ENCODE measurements at places on chromosomes 4 and X.
A peak's percentile ranks its signal among the peaks of the same experiment; 100 is the strongest.

DNA sequence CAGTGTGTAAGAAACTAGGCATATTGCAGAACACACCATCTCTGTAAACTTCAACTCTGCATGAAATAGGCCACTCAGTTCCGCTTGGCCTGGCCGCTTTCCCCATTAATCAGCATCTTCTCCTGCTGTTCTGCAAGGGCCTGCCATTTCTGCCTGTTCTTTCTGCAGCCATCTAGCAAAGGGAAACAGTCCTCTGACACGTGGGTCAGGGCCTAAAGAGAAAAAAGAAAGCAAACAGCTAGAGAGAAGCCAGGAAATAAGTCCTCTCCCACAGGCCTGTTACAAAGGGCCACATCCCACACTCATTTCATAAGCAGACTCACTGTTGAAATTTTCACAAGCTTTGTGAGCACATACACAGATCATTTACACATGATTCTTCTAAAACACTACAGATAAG lies 130.1 kb downstream of the PDE5A start:
- no peak for ATAC-seq

- no peak for ATAC-seq
These were observed 60.7 kb downstream of the BLTP1 start for GRCh38 chr4:122212880-122213279.

GRCh38 chr4:13193662-13194061 lies 290.5 kb downstream of the RAB28 start:
- ATAC-seq = no peak

DNA sequence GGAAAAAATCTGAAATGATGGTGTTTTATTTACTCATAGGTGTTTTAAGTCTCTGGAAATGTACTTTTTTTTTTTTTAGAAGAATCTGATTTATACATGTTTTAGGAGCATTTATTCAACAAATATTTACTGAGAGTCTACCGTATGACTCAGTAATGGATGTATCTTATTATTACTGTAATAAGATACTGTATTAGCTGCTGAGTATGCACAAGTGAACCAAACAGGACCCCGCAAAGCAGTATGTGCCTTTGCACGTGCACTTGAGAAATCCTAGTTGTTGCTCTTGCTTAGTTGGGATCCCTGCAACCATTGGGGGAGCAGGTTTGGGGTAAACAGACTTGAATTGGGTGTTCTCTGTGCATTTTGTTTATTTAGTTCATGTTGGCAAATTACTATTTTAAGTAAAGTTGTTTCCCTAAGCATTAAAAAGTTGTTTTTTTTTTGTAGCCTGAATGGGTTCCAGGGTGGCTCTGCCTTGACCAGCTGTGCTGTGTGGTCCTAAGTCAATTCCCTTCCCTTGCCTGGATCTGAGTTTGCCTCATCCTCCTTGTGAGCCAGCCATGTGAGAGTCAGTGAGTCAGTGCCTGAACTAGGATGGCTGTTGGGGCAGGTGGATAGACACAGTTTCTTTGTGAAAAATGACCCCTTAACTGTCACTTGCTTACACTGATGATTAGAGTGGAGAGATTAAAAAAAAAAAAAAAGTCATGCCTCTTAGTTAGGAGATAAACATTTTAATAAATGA lies 27.7 kb downstream of the DCUN1D4 start:
- no peak for ATAC-seq

DNA sequence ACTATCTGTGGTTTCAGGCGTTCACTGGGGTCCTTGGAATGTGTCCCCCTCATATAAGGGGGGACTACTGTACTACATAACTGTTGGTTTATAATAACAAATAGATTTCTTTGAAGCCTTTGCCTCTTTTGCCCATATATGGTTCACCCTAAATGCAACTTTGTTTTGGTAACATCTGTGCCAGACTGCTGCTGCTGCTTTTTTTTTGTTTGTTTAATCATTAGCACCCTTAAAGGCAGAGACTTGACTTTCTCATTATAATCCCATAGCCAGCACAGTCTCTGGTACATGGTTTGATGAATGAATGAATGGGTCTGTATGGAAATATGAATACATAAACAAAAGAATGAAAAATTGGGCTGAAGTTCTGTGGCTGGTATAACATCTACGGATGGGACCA lies 80.2 kb upstream of the LHFPL1 start:
- ATAC-seq = no peak

DNA sequence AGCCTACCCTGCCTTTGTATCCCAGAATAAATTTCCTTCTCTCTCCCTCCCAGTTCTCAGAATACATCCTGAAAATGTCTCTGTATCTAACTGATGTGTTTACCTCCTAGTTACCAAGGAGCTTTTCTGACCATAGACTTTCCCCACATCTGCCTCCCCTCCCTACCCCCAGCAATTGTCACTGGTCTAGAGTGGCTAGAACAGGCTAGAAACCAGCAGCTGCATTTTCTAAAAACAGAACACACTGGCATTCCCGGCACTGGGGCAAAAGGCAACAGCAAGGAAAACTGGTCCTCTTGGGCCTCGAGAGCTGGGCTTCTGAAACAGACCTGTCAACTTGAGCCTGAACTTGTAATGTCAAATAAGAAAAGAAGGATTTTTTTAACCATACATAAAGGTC lies 16.4 kb downstream of the TASL start:
- ATAC-seq = no peak

DNA sequence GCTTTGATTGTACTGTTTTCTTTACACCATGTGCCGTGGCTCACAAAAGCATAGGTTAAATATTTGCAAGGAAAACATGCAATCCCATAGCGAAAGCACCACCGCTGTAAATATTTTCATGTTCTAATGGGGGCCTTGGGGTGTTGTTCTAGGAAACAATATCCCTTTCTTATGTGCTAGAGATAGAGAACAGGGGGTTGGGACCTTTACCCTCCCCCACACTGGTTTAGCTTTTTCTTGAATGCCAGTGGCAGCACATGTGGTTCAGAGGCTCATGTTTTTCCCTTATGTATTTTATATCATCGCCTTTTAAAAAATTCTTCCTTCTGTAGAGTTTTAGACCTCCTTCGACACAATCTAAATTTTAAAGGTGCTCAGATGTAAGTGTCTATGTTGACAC lies 422.6 kb upstream of the TENM3 start:
- no peak for ATAC-seq

GRCh38 chrX:40938423-40938822 lies 146.8 kb upstream of the USP9X start:
- no peak for ATAC-seq

DNA sequence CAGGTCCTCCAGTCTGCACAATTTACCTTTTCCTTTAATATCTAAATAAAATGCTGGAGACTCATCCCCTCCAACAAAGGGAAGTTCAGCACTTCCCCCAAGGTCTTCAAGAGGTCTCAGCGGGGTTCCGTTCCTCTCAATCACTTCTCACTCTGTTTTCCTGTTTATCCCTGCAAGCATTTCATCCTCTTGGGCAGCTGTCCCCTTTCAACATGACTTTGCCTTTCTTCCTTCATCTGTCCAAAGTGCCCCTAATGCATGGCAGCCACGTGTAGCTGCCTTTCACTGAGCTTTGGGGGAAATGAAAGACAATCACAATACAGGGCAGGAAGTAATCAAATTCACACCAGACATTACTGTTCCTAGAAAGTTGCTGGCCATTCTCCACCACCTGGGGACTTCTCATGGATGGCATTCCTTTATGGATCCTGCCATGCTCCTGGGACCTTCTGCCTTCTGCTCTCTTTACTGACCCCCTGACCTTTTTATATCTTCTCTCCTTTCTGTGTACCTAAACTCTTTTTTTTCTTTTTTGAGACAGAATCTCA lies 79.7 kb upstream of the USP9X start:
- ATAC-seq = no peak

DNA sequence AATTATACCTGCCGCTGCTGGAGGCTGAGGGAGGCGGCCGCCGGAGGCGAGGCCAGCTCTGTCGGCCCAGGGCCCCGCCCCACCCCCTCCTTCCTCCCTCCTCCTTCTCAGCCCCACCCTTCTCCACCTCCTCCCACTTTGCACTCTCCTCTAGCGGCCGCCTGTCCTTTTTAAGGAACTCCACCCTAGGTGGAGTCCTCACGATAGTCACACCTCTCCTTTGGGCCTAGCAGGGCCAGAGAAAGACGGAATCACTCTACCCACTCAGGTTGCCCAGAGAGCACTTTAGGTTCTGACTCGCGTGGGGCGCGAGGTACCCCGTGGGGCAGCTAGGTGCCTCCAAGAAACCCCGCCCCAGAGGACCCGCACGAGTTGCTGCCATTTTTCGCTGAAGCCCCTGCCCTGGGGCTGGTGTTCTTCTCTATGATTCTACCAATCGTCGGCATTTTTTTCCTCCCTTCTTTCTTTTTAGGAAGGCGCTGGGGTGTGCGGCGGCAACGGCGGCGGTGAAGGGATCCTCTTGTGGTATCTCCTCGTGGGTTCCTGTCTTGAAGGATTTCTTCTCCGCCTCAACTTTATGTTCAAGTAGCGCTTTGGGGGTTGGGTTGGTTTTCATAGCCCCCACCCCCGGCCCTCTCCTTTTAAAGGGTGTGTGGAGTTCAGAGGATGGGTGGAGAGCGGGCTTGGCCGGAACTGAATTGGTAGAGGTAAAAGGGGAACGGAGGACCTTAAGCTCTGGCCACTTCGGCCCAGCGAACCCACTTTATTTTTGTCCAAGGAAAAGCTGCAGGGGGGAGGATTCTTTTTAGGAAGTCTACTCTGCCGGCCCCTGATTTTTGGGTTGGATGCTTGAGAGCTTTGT lies at the start of gene KLF8:
Gene KLF8, plus strand, starts transcription at position 136 of the 862 bp plus-strand sequence. CDS start 979 bp downstream, outside the sequence.
- peak; percentile 83 for ATAC-seq

GRCh38 chrX:13334491-13334890 lies 14.6 kb upstream of the ATXN3L start:
- no peak for ATAC-seq

DNA sequence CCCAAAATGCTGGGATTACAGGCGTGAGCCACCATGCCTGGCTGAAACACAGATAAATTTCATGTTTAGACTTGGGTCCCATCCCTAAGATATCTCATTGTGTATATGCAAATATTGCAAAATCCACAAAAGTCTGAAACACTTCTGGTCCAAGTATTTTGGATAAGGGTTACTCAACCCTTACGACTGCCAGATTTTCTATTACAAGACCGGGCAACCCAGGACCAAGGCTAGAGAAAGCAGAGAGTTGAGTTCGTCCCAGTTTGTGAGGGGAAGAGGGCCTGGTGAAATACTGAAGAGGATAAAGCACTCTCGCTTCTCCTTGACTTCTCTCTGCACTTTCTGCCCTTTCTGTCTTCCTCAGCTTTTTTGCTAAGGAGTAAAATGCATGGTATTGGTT lies 34.5 kb downstream of the ZFX start:
- no peak for ATAC-seq

All from activated T-helper 17 cell treated with anti-CD3 and anti-CD28 coated beads, Interleukin-2, amount 50 U/mL, for 72 hours (primary cell).